Activated CD4-positive, alpha-beta T cell treated with anti-CD3 and anti-CD28 coated beads, Interleukin-2, amount 10 ng/mL, durations not matched to agents 24 days and 14 days (primary cell): ENCODE measurements at places on chromosomes 2 and 18.

- no peak overlapping the region for H3K4me3 ChIP-seq
- H3K27me3 ChIP-seq, result peaks cover 3% of the 10 kb centered on the region
- no peak for DNase-seq
- peaks cover 5% of the 10 kb centered on the region for H3K4me1 ChIP-seq
- H3K27ac ChIP-seq, result no peak overlapping the region
- H3K36me3 ChIP-seq, result no peaks in the 10 kb centered on the region
These were observed 6.3 kb downstream of the TCF23 start for GRCh38 chr2:27155069-27155520.

- no peaks in the 10 kb centered on the region for H3K36me3 ChIP-seq
- no peak overlapping the region for H3K27ac ChIP-seq
- no peak for DNase-seq
- H3K4me3 ChIP-seq, result no peak overlapping the region
- no peaks in the 10 kb centered on the region for H3K4me1 ChIP-seq
- no peaks in the 10 kb centered on the region for H3K27me3 ChIP-seq
These were observed 293.6 kb downstream of the FSIP2 start for GRCh38 chr2:186032102-186032738.

GRCh38 chr2:213004197-213004821 lies 147.1 kb downstream of the IKZF2 start:
- DNase-seq, result no peak
- peaks cover 4% of the 10 kb centered on the region for H3K27me3 ChIP-seq
- no peak overlapping the region for H3K27ac ChIP-seq
- H3K4me3 ChIP-seq, result no peak overlapping the region

- H3K4me1 ChIP-seq, result peaks cover 7% of the 10 kb centered on the region
- H3K36me3 ChIP-seq, result no peaks in the 10 kb centered on the region
- peak; percentile 78 for DNase-seq
- H3K27me3 ChIP-seq, result no peaks in the 10 kb centered on the region
- no peak overlapping the region for H3K4me3 ChIP-seq
These were observed 5.0 kb downstream of the RUFY4 start for GRCh38 chr2:218074031-218074430.

- DNase-seq, result no peak
These were observed 259.0 kb downstream of the LRATD1 start for GRCh38 chr2:14891546-14891945.
